Esophagus mucosa (tissue), 1 donor: ENCODE measurements at places on chromosomes 1 and 21.

DNA sequence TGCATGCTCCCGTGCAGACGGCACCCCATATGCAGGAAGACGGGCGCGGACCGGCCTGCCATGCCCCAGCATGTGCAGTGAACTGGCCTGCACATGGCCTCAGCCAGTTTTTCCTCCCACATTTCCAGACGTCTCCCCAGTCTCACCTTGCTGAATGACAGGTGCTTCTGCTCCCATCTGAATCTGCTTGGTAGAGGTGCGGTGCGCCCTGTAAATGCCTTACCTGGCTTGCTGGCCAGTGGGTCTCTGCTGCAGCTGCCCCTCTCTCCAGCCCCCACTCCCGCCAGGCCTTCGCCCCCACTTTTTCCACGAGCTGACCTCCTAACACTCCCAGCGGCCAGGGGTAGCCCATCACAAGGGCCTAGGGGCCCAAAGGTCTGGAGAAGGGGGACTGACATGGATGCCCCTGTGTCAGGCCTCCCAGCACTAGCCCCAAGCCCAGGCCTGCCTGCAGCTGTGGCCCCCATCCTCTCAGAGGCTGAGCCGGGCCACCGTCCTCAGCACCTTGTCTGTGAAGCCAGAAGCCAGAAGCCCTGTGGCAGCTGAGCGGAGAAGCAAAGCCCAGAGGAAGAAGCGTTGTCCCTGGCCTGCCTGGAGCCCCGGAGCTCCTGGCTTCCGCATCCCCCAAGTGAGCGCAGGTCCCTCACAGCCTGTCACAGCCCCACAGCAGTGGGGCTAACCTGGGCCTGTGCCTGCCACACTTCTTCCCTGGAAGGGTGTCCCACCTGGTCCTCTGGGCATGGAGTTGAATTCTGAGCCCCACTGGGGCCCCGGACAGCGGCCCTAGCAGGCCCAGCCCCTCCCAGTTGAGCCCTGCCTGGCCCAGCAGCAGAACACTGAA is 3.7 kb upstream of the SLC19A1 start:
- no peak for ATAC-seq

DNA sequence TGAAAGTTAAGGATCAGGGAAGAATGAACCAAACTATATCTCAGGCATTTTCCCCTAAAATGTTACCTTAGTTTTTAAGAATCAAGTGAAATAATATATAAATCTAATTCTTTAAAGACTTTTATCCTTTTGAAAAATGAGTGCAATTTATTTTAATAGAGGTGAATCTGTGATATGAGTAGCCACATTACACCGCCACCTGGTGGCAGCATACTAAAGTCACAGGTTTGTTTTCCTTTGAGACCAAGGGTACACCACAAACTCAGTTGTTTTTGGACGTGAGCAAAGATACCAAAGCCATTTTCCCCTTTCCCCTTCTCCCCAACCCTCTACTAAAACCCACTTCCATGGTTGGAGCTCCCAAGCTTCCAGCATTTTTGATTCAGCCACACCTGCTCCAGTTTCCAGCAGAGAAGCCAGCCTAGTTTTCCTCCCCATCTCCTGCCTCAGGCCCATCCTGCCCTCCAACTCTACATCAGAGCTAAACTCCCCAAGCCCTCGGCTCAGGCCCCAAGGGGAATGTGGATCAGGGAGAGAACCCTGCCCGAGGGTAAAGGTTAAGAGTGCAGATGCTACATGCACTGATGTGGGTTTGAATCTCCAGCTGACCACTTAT is 22.9 kb upstream of the LDLRAP1 start:
- ATAC-seq: no peak

- no peak for ATAC-seq
These were observed 14.3 kb downstream of the ACKR1 start for GRCh38 chr1:159218649-159219636.

DNA sequence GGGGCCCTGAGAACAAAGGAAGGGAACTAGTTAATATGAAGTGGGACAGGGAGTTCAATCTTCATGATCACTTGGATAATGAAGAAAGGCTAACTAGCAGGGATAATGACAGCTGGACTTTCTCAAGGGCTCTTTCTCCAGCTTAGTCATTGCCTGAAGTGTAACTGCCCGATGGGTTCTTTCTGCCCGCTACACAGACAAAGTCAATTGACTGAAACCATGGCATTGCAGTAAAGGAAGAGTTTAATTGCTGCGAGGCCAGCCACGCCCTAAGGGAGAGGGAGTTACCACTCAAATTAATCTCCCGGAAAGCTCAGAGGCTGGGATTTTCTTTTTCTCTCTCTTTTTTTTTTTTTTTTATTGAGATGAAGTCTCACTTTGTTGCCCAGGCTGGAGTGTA is 16.6 kb upstream of the SLC2A5 start:
- peak; percentile 73 for ATAC-seq

DNA sequence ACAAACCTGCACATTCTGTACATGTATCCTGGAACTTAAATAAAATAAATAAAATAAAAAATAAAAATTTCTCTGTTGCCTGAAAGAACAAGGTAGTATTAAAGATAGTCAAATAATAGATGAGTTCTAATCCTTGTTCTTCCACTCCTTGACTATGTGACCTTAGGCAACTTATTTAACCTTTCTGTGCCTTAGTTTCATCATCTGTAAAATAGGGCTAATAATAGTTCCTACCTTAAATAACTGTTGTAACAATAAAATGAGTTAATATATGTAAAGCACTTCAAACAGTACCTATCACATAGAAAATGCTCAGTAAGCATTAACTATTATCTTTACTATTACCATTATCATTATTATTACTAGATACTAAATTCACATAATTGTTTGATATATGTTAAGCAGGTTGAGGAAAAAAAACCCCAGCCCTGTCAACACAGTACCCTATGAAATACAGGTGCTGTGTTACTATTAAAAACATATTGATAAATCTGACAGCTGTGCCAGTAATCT is 23.1 kb downstream of the SASS6 start:
- ATAC-seq: no peak

GRCh38 chr1:119732465-119733168 is 20.9 kb downstream of the PHGDH start:
- ATAC-seq: no peak

DNA sequence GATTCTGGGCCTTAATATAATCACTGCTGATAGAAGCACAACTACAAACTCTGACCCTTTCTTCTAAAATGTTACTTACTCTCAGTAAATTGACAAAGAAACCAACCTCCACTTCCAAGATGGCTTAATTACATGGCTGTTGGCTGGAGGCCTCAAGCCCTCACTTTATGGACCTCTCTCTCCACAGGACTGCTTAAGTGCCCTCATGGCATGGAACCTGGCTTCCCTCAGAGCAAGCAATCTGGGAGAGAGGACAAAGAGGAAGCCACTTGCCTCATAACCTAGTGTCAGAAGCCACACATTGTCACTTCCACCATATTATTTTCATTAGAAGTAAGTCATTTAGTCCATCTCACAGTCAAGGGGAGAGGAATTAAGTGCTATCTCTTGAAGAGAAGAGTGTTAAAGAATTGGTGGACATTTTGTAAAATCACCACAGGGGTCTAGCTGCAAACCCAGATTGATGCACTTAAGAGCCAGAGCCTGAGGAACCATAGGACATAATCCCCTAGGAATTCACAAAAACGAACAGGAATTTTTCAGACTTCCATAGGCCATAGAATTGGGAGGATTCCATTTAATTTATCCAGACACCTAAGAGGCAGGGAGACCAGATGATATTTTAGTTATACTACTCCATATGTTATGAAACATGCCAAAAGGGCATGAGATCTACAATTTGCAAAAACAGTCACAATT is 97.5 kb upstream of the TNFSF4 start:
- ATAC-seq: no peak

DNA sequence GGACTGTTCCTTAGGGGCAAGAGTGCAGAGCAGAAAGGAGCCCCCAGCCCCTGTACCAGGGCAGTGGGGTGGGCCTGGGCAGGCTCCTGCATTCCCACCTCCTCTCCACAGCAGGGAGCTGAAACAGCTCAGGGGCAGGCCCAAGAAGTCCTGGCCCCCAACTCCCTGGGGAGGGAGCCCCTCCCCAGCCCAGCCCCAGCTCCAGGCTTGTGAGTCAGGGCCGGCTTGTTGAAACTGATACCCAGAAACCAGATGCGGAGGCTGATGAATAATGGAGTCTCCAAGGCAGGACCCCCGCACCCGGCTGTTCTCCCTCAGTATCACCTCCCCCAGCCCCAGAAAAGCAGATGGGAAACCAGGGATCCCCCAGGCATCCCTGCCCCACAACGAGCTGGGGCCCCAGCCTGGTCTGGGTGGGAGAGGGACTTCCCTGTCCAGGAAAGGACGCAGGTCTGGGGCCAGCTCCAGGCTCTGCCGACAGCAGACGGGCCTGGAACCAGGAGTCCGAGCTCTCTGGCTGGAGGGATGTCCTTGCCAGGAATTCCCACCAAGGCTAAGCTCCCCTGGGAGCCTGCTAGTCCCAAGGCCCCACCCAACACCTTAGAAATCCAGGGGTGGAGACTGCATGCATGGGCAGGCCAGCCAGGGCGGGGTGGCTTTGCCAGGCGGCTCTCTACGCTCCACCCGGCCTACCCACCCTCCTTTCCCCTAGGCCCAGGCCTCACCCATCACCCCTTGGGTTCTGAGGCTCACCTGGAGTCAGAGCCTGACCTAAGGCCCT is 2.7 kb downstream of the PLEKHG5 start:
- peak; percentile 83 for ATAC-seq

GRCh38 chr1:165747632-165748447 is 20.8 kb downstream of the TMCO1 start:
- no peak for ATAC-seq

DNA sequence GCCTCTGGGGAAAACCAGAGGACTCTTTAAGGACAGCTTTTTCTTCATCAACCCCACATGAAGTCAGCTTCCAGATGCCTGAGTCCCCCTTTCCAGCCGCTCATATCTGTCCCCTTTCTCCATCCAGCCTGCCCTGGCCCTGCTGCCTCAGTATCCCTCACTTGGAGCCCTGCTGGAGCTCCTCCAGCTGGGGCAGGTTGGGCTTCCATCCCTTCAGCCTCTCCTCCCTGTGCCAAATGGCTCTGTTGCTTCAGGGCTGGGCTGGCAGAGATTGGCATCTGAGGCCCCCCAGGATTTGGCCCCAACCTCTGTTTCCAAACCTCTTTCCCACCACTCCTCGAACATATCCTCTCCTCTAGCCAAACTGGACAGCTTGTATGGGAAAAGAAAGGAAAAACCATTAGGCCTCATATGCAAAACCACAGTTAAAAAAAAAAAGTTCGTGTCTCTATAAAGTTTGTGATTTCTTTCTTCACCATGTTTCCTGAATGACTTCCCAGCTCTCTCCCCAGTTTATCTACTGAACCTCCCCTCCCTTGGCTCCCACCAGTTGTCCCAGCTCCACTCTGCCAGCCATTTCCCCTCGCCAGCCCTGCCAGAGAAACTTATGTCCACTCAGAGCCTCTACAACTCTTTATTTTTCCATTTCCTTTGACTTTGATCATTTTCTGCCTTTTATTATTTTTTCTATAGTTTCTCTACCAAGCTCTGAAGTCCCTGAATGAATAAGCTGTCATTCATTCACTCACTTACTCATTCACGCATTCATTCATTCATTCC is 217.9 kb downstream of the FOXD2 start:
- no peak for ATAC-seq

- ATAC-seq: no peak
These were observed 14.2 kb upstream of the CYP4B1 start for GRCh38 chr1:46784666-46785065.

- ATAC-seq: no peak
These were observed 11.3 kb downstream of the TMCC2 start for GRCh38 chr1:205239078-205239477.

GRCh38 chr1:39726600-39726999 is 12.1 kb upstream of the PPIE start:
- no peak for ATAC-seq

GRCh38 chr1:179305450-179305849 is 11.9 kb downstream of the SOAT1 start:
- ATAC-seq: no peak
